Hypothalamus (tissue), 51 donors: ENCODE measurements at places on chromosomes 16 and 17.

DNA sequence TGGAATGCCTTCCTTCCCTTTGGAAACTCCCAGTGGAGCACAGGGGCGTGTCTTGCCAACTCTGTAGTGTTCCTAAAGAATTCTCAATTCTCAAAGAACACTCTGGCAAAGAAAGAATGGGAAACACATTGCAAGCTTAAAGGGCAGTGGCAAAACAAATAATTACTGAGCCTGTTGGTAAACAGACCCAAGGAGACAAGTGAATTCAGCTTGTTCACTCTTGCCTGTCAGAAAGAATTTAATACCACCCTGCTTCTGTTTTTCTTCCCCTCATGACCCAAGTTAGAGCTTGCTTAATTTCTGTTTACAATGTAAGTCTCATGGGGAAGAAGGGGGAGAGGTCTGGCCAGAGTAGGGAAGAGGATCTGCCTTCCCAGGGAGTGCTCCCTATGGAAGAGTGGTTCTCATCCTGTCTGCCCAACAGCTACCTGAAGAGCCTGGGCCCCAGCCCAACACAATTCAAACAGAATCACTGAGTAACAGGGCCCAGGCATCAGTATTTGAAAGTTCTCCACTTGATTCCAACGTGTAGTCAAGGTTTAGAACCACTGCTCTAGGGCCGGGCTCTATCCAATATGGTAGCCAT lies 386.0 kb downstream of the SLC39A11 start:
- DNase-seq: no peak

DNA sequence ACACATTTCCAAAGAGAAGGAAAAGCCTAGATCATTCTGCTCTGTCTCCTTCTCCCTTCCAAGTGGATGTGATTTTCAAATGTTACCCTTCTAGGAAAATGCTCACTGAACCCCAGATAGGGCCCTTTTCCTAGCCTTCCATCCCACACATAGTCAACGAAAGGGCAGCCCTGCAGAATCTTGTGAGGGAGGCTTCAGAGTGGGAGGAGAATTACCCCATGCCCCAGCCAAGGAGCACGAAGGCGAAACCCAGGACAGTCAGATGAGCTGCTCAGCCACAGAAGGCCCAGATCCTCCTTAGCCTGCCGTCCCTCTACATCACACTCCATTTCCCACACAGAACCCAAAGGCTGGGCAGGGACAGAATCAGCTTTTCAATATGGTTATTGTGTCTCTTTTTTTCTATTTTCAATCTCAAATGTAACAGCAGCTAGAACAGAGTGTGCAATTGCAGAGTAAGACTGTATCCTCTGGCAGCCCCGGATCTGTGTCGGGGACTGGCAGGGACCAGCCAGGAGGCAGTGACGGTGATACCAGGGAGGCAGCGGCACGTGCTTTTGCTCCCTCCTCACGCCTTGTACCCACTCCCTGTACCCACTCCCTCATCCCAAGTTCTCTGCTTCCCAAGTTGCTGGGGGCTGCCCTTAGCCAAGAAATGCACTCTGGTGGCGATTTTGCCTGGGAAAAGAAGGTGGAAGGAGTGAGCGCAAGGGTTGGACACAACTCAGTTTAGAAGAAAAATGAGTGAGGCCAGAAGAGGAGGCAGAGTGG lies 3.7 kb upstream of the SDK2 start:
- DNase-seq: no peak

GRCh38 chr17:27257031-27257357 lies 36.9 kb upstream of the WSB1 start:
- DNase-seq: no peak

GRCh38 chr16:16861546-16861945 lies 482.6 kb downstream of the NPIPA7 start:
- peak; percentile 52 for DNase-seq

GRCh38 chr16:12260119-12260646 lies 283.6 kb downstream of the SNX29 start:
- DNase-seq: no peak

DNA sequence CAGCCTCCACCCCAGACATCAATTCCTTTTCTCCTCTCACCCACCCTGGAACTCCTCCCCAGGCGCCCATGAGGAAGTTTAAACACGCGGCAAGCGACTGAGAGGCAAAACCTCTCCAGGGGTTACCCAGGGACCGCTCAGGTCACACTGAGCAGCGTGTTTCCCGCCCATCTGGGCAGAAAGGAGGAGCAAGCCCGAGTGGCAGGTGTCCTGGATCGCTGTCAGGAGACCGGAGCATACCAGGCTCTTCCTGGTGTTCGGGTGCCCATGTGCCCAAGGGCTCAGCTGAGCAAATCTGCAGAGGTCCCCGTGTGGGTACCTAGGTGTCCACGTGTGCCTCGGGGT lies 491 bp downstream of the SLC25A19 start:
- DNase-seq: no peak

DNA sequence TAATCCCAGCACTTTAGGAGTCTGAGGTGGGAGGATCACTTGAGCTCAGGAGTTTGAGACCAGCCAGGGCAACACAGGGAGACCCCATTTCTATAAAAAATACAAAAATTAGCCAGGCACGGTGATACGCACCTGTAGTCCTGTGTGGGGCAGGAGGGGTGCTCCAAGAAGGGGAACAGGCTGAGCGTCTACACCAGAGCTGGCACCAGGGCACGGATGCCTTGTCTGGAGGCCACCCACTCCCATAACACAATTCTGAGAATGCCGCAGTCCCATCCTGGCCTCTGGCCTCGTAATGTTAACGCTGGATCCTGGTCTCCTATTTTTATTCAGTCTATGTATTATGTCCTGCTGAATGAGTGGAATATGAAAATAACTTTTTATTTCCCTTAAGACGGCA lies 161.3 kb downstream of the WSCD1 start:
- DNase-seq: no peak

- no peak for DNase-seq
Observed at GRCh38 chr17:44924107-44924544, 8.8 kb upstream of the GFAP start.

- no peak for DNase-seq
Observed at GRCh38 chr16:80463326-80463725, 77.5 kb upstream of the DYNLRB2 start.

GRCh38 chr16:76577003-76577402 lies 299.8 kb downstream of the CNTNAP4 start:
- no peak for DNase-seq

DNA sequence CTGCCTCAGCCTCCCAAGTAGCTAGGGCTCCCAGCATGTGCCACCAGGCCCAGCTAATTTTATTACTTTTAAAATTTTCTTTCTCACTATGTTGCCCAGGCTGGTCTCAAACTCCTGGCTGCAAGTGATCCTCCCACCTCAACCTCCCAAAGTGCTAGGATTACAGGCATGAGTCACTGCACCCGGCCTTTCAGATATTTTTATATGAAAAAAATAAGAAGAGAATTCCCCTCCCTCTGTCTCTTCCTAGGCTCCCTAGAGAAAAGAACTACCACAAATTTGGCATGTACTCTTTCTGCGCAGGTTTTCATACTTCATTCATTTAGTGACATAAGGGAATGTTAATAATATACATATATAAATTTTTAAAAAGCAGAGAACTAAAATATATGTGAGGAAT lies 21.7 kb upstream of the SMURF2 start:
- no peak for DNase-seq

DNA sequence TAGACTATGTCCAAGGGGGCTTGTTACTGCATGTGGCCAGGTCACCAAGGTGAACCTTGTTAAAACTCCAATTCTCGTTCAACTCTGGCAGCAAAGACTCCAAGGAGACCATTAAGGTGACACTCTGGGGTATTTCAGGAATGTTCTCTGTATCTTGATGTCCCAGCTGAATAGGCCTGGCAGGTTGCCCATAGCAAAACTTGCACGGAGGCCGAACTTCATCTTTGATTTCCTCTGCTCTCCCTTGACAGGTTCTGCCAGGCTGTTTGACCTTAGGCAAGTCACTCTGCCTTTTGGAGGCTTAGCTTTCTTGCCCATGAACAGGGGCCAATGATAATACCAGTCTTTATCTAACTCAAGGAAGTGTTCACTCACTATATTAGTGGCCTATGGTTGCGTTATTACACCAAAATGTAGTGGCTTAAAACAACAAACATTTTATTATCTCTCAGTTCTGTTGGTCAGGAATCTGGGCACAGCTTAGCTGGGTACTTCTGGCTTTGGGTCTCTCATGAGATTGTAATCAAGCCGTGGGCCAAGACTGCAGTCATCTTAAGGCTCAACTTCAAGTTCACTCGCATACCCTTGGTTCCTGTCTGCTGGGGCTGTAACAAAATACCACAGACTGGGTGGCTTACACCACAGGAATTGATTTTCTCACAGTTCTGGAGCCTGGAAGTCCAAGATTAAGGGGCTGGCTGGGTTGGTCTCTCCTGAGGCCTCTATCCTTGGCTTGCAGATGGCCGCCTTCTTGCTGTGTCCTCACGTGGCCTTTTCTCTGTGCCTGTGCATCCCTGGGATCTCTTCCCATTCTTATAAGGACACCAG lies 168.5 kb downstream of the UTP18 start:
- no peak for DNase-seq

GRCh38 chr16:19757762-19758595 lies 39.9 kb downstream of the IQCK start:
- peak; percentile 4 for DNase-seq

DNA sequence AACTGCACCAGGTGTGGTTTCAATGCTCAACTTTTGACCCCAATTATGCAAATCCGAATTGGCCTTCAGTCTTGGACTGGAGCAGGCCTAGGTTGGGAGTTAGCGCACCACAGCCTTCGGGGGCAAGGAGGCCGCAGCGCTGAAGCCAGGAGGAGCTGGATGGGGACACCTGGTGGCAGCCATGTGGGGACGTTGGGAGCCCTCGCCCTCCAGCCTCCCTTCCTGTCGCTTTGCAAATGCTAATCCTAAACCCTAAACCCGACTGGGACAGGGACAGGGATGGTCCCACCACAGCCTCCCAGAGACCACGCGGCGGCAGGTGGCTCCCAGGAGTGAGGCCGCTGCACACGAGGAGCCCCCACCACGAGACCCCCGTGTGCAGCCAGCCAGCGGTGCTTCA lies 58.7 kb downstream of the KLHDC4 start:
- no peak for DNase-seq

GRCh38 chr16:29656688-29657523 lies 6.1 kb upstream of the SPN start:
- no peak for DNase-seq

DNA sequence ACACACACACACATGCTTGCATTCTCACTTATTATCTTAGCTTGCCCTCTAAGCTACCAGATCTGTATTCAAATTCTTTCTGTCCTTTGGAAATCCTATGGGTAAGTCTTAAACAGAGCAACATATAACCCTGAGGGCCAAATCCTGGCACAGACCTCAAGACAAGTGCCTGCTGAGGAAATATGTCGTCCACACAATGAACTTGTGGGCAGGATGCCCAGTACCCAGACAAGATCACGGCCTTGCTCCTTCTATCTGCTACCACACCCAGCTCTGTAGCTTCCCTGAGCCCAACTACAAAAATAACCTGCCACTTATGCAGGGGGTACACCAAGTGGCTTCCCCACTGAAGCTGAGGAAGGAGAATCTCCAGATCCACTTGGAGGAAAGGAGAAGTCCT lies 37.3 kb upstream of the FA2H start:
- DNase-seq: no peak

DNA sequence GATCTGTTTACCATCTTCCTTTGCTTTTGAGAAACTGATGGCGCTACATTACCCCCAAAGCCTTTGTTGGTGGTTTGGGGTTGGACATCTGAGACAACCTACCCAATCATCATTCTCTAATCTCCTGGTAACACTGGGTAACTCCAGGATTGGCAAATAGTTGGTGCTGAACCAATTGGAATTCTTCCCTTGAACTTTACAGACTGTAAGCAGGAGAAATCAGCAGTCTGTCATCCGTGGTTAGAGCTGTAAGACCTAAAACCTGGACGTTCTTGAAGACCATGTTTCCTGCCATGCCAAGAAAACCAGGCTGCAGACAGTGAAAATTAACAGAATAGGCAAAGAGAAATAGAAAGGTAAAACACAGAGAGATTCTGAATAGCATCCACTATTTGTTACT lies 398.8 kb upstream of the SALL1 start:
- DNase-seq: no peak

DNA sequence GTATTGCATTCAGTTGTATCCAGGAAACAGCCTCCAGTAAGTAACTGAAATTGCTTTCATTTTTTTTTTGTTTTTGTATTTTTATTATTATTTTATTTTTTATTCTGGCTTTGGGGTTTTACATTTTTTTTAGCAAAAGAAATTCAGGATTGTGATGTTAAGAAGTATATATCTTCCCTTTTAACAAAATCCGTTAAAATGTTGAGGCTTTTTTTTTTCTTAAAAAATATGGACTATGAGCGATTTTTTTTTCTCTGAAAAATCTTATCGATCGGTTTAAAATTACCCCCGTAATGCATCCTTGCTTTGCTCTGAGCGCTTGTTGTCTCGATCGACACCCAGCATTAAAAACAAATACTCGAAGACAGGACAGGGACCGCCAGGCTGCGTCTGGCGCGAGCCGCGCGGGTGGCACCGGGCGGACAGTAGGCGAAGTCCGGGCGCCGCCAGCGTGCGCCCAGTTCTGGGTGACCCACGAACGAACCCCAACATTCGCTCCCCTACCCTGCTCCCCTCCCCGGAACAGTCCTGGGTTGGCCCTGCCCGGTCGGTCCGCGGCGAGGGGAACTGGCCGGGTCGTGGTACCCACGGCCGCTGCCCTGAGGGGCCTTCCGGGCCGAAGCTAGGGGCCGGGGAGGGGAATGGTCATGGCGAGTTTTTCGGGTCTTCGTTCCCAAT lies 482 bp downstream of the BAHCC1 start:
- no peak for DNase-seq

GRCh38 chr17:4634976-4635375 lies 6.5 kb downstream of the ALOX15 start:
- no peak for DNase-seq

DNA sequence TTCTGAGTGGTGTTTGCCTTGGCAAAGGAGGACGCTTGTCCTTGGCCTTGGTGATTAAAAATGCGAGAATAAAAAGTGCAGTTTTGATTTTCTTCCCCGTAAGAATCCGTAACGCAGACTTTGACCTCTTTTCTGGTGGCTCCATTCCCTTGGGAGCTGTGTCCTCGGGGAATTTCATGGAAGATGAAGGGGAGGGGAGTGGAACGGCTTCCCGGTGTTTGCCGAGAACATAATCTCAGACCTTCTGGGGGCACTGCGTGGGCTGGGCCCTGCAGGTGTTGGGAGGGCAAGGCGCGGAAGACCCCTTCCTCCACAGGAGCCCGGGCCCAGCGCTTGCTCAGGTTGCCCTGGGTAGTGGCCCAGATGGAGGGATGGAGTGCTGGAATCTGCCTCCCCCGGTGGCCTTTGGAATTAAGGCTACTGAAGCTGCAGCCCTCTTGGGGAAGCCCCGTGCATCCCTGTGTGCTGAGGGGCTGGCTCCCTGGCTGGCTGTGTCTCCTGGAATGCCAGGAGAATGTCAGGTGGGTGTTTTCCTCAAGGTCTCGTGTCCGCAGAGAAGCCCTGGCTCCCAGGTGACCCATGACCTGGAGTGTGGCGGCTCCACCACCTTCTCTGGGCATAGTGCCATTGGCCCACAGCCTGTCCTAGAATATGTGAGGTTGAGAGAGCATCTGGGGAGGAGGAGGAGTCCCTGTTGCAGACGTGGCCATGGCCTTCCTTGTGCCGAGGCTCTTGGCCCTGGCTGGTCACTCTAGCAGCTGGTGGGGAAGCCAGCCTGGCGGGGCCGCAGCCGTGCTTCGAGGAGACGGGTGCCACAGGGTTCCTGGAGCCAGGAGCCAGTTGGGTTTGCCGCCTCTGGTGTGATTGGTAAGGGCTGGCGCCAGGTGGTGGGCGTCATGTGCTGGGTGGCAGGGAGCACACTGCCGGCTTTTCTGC lies 3.1 kb downstream of the BAIAP2 start:
- no peak for DNase-seq

GRCh38 chr16:11410376-11411058 lies 65.3 kb downstream of the RMI2 start:
- DNase-seq: no peak
